ENCODE measurements at places on chromosomes 5 and 9.

GRCh38 chr5:58628626-58629025, 45.8 kb downstream of the RAB3C start:
- no peak for DNase-seq

DNA sequence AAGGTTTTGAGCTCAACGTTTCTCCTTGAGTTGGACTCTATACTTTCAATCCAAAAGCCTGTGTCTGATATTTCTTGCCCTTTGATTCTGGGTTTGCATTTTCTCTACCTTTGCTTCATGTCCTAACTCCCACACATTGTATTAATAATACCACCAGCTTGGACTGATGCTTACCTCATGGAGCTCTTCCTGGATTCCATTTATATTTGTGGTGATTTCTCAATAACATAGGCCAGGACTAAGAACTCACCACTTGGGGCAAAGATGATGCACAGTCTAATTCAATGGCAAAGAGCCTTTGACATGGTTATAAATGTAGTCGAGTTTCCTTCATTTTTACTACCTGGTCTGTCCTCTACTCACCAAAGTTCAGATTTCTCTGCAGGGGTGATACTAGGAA, 27.5 kb upstream of the EFNA5 start:
- no peak for DNase-seq

DNA sequence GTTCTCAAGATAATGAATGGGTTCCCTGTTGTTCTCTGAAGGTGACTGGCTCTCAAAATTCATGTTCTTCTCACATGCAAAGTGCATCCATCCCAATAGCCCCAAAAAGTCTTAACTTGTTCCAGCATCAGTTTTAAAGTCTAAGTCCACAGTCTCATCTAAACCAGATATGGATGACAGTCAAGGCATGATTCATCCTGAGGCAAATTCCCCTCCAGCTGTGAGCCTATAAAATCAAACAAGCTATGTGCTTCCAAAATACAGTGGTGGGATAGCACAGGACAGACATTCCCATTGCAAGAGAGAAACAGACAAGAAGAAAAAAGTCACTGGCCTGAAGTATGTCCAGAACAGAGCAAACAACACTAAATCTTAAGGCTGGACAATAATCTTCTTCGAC, 25.4 kb downstream of the FBXO10 start:
- DNase-seq: no peak

- DNase-seq: no peak
Observed at GRCh38 chr5:92922231-92922967, 658.6 kb downstream of the NR2F1-AS1 start.

DNA sequence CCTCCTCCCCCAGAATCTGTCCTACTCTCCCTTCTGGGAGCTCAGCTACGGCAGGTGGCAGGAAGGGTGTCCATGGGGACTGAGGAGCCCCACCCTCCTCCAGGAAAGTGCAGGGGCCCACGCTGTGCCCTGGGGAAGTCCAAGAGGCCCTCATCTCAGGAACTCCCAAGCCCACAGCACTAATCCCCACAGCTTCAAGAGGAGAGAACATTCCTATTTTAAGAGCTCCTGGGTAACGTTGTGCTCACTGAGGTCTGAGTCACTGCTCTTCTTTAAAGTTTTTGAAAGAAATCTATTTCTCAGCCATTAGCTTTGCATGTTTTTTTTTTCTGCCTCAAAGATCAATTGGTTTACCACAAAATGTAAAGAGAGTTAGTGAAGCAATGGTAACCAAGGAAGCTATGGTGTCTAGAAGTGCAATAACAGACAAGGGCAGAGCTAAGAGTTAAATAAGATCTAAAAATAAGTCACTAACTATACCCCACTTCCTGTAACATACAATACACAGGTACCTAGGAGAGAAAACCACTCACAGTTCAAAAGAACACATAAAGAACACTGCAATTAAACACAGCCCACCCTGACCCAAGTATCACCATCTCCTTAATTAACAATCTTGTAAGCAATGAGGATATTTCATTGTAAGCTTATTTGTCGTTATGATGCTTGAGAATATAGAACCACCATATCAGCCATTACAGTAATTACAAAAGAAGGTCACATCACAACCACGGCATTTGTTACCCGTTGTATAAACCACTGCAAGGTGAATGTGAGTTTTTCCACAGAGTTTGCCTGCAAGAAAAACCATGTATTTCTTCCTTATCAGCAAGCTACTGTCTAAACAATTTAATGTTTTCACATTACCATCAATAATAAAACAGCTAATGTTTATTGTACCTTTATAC, 382.3 kb upstream of the SLC30A5 start:
- no peak for DNase-seq

- DNase-seq: no peak
Observed at GRCh38 chr5:129905473-129906176, 1.4 kb downstream of the CHSY3 start.

DNA sequence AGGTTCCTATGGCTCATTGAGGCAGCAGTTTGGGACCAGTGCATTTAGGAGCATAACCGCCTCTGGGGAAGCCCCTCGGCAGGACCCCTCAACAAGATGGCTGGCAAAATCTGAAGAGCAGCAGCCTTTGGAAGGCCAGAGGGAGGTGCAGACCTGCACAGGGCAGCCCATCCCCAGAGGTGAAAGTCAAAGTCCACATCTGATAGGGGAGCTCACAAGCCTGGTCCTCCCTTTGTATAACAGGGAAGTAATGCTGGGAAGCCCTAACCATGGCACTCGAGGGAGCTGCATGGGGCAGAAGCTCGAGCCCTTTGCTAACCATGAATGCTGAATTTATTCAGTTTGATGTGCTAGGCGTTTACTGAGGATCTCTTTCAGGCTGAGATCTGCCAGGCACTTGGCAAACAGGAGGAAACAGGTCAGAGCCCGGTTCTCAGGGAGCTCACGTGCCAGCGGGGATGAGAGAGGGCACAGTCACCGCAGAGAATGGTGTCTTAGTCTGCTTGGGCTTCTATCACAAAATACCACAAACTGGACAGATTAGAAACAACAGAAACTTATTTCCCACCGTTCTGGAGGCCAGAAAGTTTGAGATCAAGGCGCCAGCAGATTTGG, 114.1 kb downstream of the GABBR2 start:
- DNase-seq: no peak

- DNase-seq: no peak
Observed at GRCh38 chr5:136090319-136090718, 42.3 kb upstream of the SMAD5 start.

DNA sequence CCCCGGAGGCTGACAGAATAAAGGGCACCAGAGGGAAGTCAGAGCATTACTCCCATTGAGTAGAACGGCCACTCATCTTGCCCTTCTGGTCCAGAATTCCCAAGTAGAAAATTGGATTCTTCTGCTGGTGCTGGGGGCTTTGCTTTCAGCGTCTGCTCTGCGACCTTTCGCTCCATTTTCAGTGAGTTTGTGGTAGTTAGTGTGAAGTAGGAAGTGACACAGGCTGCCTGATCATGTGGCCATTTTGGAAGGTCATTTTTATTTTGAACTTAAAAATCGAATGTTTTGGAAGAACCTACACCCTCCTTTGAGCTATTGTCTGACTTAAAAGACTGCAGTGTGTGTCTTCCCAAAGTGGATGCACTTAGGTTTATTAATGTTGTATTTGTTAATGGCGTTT, 56.7 kb upstream of the FAM120AOS start:
- DNase-seq: no peak

DNA sequence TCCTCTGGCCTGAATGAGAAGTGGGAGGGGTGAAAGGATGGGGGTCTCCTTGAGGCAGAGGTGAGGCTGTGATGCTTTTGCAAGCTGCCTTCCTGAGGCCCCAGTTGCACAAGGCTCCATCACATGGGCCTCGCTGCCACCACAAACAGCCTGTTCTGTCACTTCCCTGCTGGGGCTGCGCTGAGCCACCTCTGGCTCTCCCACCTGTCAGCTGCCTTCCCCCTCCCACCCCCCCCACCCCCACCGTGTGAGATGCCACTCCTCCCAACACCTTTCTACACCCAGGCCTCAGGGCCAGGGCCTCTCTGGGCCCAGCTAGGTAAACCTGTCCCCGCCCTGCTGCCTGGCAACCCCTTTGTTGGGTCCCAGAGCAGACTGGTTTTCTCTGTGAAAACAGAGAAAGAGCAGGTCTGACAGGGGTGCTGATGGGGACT, 4.5 kb upstream of the PDLIM4 start:
- no peak for DNase-seq

- no peak for DNase-seq
Observed at GRCh38 chr5:129977810-129978209, 73.5 kb downstream of the CHSY3 start.

DNA sequence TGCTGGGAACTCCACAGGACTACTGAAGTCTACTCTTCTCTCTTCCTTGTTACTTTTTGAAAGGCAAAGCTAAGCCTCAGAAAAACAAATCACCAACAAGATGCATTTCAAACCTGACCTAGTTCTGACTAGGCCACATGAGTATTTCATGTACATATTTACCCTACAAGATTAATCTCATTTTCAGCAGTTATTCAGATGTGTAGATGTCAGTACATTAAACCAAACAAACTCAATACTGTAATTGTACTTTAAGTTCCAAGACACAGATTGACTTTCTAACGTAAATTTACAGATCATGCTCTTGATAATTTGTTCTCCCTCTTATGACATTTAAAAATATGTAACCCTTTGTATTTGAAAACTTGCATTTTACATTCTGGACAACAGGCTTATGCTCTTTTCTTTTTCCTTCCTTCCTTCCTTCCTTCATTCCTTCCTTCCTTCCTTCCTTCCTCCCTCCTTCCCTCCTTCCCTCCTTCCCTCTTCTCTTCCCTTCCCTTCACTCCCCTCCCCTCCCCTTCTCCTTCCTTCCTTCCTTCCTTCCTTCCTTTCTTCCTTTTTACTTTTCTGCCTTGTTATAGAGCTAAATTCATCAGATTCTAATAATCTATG, 1653.4 kb downstream of the EFNA5 start:
- DNase-seq: no peak

DNA sequence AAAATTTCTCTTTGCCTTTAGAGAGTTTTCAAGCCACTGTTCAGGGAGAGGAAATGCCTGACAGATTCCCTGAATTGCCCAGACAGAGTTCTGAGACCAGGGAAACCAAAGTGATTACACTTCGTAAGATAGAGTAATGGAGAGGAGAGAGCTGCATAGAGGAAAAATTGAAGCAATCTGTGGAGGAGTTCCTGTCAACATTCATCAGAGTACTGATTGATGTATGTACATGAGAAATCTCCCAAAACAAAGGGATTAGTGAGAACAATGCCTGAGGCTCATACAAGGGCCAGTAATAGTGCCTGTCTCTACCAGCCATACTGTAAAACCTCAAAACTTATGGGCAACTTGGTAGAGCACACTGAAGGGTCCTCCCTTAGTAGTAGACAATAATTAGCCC, 79.0 kb upstream of the TRIM32 start:
- no peak for DNase-seq

- no peak for DNase-seq
Observed at GRCh38 chr5:66558560-66558959, 37.6 kb upstream of the MAST4 start.

DNA sequence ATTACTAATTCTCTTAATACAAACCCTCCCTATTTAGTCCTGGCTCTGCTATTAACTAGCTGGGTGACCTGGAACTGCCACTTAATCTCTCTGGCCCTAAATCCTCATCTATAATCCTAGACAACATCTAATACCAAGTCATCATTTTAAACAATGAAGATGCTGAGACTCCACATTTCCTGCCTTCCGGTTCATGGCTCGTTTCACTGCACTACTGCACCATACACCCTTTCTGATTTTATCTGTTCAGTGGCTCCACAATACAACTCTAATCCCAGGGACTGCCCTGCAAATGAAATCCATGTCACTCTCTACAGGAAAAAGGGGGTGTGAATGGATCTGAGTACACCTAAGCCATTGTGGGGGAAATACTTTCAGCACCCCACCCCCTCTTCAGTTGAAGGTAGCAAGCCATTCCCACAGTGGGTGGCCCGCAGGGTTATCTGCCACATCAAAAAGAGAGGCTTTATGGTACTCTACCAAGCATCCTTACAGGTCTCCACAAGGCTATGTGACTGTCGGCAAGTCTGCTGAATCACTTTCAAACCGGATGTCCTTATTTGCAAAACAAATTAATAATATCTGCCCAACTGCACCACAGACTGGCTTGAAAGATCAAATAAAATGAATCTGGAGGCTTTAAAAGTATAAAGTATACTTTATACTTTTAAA, 89.5 kb downstream of the EPB41L4A start:
- no peak for DNase-seq

GRCh38 chr5:68070591-68071281, 144.8 kb upstream of the PIK3R1 start:
- DNase-seq: no peak

GRCh38 chr5:639584-640213, 27.6 kb downstream of the CEP72 start:
- no peak for DNase-seq

- no peak for DNase-seq
Observed at GRCh38 chr5:51882647-51883046, 499.4 kb downstream of the ISL1 start.

DNA sequence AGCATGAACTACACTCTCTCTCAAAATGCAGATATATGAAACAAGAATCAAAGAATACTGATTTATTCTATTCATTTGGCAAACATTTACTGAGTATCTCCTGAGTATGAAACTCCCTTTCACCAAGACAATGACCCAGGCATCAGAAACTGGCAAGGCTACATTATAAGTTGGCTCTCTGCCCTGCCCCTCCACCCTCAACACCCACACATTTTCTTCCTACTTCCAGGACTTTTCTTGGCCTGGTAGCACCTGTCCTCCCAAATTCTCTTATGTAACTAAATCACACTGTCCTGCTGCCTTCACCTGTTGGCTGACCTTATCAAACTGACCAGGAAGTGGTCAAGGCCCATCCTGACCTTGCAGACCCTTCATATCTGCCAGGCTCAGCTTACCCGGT, 3.5 kb downstream of the RASEF start:
- DNase-seq: no peak

DNA sequence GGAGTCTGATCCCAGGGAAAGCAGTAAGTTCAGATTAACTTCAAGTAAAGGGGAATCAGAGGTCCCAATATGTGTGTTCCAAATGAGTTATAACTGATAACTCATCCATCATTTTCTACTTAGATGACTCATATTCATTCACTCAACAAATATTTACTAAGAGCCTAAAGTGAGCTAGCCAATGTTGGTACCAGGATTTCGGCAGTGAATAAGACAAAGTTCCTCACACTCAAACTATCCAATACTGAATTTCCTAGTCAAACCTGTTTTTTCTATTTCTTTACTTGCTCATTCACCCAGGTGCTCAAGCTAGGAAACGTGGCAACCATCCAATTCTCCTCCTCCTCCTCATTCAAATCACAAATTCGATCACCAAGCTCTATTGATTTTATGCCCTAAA, 25.8 kb downstream of the FBXW2 start:
- DNase-seq: no peak

Data from pons (tissue), 1 donor.